GDM1 (cell line): ENCODE measurements at places on chromosomes 13 and 19.

- DNase-seq: no peak
These were observed 338.0 kb downstream of the EFNB2 start for GRCh38 chr13:106197496-106197895.

DNA sequence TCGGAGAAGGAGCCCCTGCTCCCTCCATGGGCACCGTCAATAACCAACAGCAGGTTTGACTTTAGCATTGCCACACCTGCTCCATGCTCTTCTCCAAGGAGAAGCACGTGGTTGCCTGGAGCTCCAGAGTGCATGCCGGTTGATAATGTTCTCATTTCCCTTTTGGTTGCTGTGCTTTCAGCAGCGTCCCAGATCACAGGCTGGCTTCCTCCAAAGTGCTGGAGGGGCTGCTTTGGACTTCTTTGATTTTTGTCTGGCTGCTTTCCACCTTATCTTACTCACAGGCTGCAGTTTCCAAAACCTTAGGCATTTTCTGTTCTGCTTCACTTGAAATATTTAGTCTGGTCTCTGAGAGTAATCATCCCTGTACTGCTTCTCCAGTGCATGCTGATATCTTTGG, 123.8 kb upstream of the IRS2 start:
- DNase-seq: no peak

- peak; percentile 2 for DNase-seq
These were observed 10.1 kb downstream of the TMEM143 start for GRCh38 chr19:48353677-48354076.

GRCh38 chr13:49810567-49811526, 18.4 kb upstream of the KPNA3 start:
- no peak for DNase-seq

DNA sequence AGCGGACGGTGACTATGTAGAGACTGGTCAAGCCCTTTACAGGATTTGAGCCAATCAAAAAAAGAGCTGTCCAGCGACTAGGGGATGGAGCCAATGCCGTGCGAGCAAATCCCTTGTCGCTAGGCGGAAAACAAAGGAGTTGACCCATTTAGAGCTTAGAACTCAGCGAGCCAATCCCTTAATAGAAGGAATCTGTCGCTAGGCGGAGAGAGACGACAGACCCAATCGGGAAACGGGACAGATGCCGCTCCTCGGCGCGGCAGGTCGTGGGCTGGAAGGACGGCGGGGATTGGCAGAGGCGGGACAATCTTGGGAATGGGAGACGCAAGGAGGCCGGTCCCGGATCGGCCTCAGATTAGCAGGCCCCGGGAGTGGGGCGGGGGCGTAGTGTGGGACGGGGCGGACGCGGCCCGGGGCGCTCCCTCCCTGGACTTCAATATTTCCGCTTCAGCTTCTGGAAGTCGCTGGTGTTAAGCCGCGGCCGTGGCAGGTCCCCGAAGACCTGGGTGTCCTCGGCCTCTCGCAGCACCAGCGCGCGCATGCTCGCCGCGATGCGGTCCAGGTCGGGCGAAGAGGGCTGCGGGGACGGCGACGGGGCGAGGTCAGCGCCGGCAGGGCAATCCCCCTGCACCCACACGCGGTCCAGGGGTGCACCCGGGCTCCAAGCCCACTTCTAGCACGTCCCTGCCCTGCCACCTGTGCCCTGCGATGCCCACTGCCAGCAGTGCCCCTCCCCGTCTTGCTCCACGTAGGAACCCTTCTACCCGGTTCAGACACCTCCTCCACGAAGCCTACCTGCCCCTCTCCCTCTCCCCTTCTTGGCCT, 2.3 kb upstream of the PNKP start:
- DNase-seq: peak; percentile 98

DNA sequence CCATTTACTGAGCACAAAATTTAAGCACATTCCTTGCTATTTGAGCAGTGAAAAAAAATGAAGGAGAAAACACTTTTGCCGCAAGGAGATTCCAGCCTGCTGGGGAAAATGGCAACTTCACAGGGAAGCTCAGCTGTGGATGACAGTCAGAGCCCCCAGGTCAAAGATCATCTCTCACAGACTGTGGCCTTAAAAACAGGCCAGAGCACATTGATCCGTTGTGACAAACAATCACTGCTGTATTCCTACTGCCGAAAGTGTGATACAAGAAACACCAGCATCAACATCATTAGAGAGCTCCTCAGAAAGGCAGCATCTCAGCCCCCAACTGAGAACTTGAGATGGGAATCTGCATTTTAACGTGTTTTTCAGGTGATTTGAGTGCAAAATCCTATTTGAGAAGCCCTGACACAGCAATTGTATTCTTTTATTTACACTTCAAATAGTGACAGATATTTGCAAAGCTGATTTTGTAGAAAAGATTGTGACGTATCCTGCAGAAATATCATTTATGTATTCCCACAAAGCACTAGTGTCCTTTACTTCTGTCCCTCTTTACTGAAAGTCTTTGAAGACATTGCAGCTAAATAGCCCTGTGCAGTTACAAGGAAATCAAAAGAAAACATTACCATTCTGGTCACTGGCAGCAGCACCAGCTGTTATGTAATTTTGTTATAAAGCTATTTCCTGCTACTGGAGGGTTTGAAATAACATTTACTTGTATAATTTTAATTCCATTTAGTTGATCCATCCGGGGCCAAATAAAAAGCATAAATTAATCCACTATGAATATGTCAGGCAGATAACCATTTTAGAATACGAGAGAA, 652.0 kb downstream of the LIG4 start:
- DNase-seq: no peak

- DNase-seq: no peak
These were observed 4.0 kb downstream of the GRIN2D start for GRCh38 chr19:48397263-48398101.

DNA sequence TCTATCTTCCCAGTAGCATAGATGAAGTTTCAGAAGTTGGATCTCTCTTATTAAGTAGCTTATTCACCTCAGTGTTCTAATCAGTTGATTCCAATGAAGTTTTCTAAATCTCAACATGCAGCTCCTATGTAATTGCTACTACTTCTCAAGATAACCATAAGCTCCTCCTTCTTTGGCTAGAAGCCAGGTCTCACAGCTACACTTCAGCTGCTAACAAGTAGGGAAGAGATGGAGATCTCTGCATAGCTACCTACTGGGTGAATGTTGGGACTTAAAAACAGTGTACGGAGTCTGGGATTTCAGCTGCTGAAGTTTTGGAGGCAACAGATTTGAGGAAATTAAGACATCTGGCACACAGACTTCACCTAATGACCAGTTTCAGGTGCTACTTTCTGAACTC, 661.0 kb downstream of the SLITRK1 start:
- no peak for DNase-seq

GRCh38 chr13:46621792-46622629, 69.0 kb downstream of the LRCH1 start:
- no peak for DNase-seq

GRCh38 chr13:49046519-49046918, 70.8 kb downstream of the FNDC3A start:
- DNase-seq: no peak

- no peak for DNase-seq
These were observed 17.5 kb downstream of the MIPEP start for GRCh38 chr13:23871616-23872220.

- DNase-seq: no peak
These were observed 136.8 kb downstream of the DCLK1 start for GRCh38 chr13:35994131-35994966.

DNA sequence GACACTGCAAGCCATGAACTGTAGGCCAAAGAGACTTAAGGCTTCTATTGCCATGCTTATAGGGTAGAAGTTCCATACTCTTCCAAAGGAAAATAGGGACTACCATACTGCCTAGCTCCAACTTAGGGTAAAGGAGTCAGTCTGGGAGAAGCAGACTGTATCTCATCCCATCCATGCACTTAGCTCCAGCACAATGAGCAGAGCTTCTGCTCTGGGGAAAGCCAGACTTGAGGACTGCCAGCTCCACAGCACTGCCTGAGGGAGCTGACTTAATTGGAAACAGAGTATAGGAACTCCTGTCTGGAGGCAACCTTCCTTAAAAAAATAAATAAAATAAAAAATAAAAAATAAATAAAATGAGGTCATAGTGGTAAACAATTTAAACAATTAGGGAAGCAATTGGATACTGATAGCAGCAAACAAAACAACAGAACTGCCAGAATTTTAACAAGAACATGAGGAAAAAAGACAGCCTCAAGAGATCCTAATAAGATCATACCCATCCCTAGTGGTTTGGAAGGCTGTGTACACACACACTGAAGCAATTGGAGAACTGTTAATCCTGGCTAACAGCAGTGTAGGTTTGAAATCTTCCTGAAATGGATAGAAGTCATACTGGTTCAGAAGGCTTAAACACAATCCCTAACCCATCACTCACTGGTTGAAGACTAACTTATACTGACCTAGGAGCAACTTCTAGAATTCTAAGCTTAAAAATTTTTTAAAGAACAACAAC, 550.1 kb downstream of the TBC1D4 start:
- DNase-seq: no peak

DNA sequence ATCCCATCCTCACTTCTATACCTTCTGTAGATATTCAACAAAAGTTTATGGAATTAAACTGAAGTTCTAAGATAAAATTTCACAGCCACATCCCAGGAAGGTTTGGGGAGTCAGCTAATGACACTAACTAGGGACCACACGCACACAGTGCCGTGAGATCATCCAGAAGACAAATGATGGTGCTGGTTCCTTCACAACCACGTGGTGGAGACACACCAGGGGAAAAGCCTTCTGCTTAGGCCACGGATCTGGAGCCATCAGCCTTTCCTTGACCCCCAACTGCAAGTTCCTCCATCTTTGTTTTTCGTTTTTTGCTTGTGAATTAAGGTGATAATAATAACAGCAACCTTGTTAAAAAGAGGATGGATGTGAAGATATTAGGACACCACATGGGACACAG, 241.6 kb upstream of the MAB21L1 start:
- DNase-seq: no peak

DNA sequence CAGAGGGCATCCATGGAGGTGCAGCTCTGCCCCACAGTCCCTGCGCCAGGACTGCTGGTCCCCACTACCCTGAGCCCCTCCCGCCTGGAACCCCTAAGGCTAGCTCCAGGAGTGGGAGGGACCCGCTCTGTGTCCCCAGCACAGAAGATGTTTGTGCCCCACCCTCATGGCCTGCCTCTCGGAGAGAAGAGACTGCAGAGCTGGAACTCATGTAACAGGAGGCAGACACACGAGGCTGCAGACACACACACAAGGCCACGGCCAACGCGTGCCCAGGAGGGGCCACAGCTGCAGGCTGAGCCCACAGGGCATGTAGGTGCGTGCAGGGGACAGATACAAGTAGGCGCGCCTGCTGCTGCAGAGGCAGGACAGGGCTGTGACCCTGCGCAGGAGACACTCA, 10.4 kb upstream of the TMEM86B start:
- DNase-seq: no peak

DNA sequence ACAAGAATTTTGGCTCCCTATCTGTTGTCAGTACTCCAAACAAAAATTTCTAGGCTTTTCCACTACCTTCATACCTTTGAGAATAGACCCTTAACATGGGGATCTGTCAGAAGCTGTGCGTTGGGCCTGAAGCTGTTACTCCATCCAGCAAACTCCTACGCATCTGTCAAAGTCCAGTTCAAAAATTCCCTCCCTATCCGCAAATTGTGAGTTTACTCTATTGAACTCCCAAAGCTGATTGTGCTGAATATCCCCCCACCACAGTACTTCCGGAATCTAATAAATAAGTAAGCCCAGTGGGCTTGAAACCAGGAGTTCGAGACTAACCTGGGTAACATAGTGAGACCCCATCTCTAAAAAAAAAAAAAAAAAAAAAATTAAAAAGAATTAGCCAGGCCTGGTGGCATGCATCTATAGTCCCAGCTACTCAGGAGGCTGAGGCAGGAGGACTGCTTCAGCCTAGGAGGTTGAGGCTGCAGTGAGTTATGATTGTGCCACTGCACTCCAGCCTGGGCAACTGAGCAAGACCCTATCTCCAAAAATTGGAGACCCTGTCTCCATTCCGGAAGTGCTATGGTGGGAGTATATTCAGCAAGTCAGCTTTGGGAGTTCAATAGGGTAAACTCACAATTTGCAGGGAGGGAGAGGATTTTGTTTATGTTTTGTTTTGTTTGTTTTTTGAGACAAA, 930 bp upstream of the FBN3 start:
- DNase-seq: no peak
